Urinary bladder (tissue), 4 donors: ENCODE measurements at places on chromosomes 13 and 19. TPM values are rescaled to one million over a fixed set of nuclear protein-coding genes. Genes with fewer than 3 reads are reported as not detected.

The CPT1C gene
- 7.3 TPM for polyA plus RNA-seq

The LILRA1 gene
- polyA plus RNA-seq = 0.63 TPM

The TIMM44 gene
- 60.2 TPM for polyA plus RNA-seq

The RPS15 gene
- 3,233 TPM for polyA plus RNA-seq

The ZNF791 gene
- 12.0 TPM for polyA plus RNA-seq

The UBE2L5 gene
- 0.20 TPM for polyA plus RNA-seq

The DIRAS1 gene
- 13.3 TPM for polyA plus RNA-seq

DNA sequence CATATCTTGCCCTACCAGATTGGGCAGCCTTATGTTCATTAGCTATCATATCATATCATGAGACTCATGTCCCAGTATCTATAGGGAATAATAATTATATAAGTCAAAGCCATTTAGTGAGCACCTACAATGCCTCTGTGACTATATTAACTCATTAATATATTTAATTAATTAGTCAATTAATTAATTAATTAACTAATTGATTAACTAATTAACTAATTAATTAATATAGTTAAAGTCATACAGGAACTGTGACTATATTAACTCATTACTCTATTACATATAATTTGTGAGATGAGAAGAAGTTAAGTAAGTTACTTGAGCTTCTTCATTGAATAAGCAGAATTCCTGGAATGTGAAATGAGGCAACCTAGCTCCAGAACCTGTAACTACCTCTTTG is 588.3 kb upstream of the SLITRK1 start:
- DNase-seq = no peak

DNA sequence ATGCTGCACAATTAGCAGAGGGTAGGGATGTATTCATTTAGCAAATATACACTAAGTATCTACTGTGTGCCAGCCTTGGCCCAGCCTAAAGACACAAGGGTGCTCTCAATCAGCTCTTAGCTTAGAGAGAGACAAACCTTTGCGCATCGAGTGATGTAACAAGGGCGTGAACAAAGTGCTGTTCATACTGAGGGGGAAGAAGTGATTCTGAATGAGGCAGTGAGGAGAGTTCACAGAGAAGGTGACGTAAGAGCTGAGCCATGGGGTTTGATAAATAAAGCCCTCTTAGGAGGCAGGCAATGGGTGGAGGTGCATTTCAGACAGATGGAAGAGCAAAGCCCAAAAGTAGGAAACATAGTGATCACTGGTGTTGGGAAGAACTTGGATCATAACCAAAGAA is 68.5 kb downstream of the FLT1 start:
- no peak for DNase-seq

DNA sequence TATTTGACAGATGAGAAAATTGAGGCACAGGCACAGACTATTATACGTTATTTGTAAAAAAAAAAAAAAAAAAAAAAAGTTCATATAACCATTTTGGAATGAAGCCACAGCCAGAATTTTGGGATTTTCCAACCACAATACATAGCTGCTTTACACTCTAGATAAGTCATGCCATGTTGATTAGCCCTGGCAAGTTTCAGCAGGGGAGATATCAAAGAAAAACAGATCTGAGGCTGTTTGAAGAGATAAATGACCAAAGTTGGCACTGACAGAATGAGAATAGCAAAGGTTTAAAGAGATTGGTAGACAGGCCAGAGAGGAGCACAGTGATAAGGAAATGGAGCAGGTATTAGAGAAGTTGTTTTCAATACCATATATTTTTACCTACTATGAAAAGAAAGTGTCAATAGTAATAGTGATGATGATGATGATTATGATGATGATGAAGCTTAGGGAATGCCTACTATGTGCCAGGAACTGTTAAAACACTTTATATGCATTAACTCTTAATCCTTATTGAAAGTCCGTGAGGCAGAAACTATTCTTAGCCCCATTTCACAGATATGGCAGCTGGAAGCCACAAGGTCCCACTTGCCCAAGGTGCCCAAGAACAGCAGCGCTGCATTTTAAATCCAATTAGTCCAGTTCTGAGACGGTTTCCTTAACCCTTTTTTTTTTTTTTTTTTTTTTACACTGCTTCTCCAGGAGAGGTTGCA is 105.5 kb downstream of the MBNL2 start:
- no peak for DNase-seq

GRCh38 chr13:75689686-75690085 is 53.6 kb downstream of the LMO7 start:
- no peak for DNase-seq

GRCh38 chr19:54482889-54483288 is 9.8 kb upstream of the CDC42EP5 start:
- DNase-seq = no peak

GRCh38 chr19:19059018-19059836 is 4.6 kb upstream of the SLC25A42 start:
- no peak for DNase-seq

DNA sequence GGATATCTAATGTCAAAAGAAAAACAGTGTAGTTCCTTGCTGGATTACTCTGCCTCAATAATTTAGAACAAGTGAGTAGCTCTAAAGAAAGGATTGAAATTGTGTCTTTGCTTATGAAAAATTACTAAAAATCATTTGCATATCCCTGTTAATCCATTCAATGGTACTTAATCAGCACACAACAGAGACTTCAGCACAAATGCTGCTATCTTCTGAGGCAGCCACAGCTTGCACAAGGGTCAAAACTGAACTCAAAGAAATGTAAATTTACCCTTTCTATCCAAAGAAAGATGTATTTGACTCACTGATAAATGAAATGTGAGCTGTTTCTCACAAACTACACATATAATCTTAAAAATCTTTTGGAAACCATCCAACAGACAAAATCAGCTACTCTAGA is 116.2 kb downstream of the LHFPL6 start:
- no peak for DNase-seq

DNA sequence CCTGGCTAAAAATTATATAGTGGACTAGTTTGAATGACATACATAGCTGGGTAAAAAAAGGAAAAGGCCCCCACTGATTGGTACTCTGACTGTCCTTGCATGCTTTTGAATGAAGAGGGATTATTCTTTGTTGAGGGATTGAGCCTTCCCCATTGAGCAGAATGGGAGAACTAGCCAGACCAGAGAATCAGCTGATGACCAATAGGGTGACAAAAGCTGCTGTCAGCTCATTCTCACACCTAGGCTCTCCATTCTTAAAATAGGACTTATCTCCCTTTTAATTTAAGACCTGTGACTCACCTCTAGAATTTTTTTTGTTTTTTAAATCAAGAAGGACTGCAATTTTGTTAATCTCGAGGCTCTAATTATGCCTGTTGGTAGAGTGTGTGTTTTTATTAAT is 79.3 kb downstream of the CRYL1 start:
- DNase-seq = no peak

- no peak for DNase-seq
Measured at GRCh38 chr13:21059641-21060337, 1.6 kb downstream of the LATS2 start.
